ENCODE measurements at places on chromosomes 2 and 18. TPM values are rescaled to one million over a fixed set of nuclear protein-coding genes. Genes with fewer than 3 reads are reported as not detected.

GRCh38 chr18:57084331-57085271 is 62.3 kb upstream of the BOD1L2 start:
- DNase-seq = no peak
- peaks cover 17% of the 10 kb centered on the region for H3K27me3 ChIP-seq
- peak overlapping the region; percentile 43 for H3K4me3 ChIP-seq
- H3K36me3 ChIP-seq = no peaks in the 10 kb centered on the region
- no peak overlapping the region for H3K27ac ChIP-seq

DNA sequence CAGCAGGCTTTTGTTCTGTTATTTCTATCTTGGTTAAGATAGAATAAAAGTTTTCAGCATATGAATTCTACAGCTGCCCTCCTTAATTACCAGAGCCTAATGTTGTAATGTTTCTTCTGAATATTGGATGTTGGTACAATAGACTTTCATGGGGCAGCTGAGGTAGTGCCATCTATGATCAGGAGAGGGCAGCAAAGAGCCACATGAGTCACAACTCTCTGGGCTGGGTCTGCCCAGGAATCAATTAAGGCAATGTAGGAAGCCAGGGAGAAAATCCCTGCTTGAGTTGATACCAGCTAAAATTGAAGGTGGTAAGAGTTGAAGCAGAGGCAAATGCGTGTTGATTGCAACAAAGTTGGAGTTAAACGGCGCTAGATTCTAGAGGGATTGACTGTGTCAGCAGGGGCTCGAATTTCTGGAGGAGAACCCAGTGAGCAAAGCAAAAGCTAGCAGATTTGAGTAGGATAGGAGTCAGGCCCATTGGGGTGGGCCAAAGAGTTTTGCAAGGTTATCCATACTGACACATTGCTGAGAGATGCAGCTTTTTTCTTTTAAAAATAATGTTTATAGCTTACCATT is 10.6 kb upstream of the MC5R start:
- no peaks in the 10 kb centered on the region for H3K4me1 ChIP-seq
- H3K27ac ChIP-seq = no peak overlapping the region
- peaks cover 20% of the 10 kb centered on the region for H3K27me3 ChIP-seq
- peak; percentile 87 for DNase-seq

GRCh38 chr2:238420878-238421694 is 5.6 kb upstream of the ASB1 start:
- H3K27ac ChIP-seq = no peak overlapping the region
- no peak overlapping the region for H3K4me3 ChIP-seq
- H3K4me1 ChIP-seq = peaks cover 4% of the 10 kb centered on the region
- H3K27me3 ChIP-seq = peaks cover 4% of the 10 kb centered on the region

- no peak overlapping the region for H3K4me3 ChIP-seq
- H3K27ac ChIP-seq = peak overlapping the region; percentile 42
- H3K27me3 ChIP-seq = no peaks in the 10 kb centered on the region
- DNase-seq = no peak
- peaks cover 11% of the 10 kb centered on the region for H3K36me3 ChIP-seq
- peaks cover 16% of the 10 kb centered on the region for H3K4me1 ChIP-seq
These were observed 92.6 kb downstream of the ACTR2 start for GRCh38 chr2:65320042-65320725.

DNA sequence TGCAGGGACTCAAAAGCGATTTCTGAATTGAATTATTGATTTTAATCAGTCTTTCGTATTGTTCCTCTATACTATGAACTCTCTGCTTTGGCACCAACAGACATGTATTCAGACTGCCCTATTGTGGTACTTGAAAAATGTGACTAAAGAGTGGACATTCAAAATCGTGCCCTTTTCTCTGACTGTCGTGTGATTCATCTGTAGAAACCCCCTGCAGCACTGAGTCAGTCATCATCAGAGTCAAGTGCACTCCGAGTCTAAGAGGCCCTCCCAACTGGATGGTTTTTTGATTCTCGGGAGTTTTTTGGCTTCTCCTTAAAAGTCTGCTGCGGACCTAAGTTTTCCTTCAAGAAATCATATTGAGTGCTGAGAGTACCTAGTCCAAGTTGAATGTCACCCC is 96.4 kb upstream of the FOSL2 start:
- no peak overlapping the region for H3K27ac ChIP-seq
- peaks cover 14% of the 10 kb centered on the region for H3K4me1 ChIP-seq
- H3K36me3 ChIP-seq = peaks cover 8% of the 10 kb centered on the region

Gene HAAO
- 0.26 TPM for total RNA-seq

DNA sequence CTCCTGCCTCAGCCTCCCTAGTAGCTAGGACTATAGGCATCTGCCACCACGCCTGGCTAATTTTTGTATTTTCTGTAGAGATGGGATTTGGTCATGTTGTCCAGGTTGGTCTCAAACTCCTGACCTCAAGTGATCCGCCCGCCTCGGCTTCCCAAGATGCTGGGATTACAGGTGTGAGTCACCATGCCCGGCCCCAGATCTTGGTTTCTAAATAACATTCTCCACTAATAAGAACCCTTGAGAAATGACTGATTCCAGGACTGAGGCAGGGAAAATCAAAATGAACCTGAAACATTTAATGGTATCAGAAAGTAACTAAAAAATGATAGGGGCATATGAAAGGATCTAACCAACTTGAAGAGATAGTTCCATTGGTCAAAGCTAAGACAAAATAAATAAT is 34.0 kb downstream of the BMPR2 start:
- H3K4me3 ChIP-seq = no peak overlapping the region
- no peak for DNase-seq
- no peaks in the 10 kb centered on the region for H3K36me3 ChIP-seq
- no peaks in the 10 kb centered on the region for H3K4me1 ChIP-seq
- no peak overlapping the region for H3K27ac ChIP-seq

DNA sequence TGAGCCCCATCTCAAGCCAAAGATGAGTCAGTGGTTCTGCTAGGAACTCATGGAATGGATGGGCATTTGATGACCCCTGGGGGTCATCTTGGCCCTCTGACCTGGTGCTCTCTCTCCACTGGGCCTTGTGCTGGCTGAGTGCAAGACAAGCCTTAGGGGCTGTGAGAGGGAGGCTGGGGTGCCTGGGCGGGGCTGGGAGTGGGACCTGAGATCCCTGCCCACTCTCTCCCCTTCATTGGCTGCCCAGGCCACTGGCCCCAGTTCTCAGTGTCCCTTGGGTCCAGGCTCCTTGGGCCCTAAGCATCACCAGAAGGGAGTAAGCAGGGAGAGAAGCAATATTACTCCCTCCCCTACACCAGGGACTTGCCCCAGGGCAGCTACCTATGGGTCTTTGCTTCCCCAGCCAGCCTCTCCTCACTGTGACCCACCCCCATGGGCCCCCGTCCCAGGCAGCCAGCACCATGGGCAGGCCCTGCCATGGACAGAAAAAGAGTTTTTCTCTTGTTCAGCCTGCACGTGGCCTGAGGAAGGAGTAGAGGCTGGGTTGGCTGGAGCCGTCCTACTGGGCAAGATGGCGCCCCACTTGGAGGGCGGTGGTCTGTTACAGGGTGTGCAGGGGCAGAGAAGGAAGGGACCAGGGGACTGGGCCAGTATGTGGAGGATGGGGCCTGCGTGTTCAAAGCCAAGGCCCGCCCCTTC is 33.6 kb downstream of the ATOH8 start:
- no peaks in the 10 kb centered on the region for H3K36me3 ChIP-seq
- no peak for DNase-seq
- H3K4me3 ChIP-seq = no peak overlapping the region
- H3K27ac ChIP-seq = no peak overlapping the region
- peaks cover 12% of the 10 kb centered on the region for H3K27me3 ChIP-seq
- no peaks in the 10 kb centered on the region for H3K4me1 ChIP-seq

- H3K4me1 ChIP-seq = peaks cover 3% of the 10 kb centered on the region
- H3K4me3 ChIP-seq = no peak overlapping the region
- DNase-seq = no peak
- H3K36me3 ChIP-seq = no peaks in the 10 kb centered on the region
These were observed 192.8 kb downstream of the ZFP36L2 start for GRCh38 chr2:43033466-43034241.

DNA sequence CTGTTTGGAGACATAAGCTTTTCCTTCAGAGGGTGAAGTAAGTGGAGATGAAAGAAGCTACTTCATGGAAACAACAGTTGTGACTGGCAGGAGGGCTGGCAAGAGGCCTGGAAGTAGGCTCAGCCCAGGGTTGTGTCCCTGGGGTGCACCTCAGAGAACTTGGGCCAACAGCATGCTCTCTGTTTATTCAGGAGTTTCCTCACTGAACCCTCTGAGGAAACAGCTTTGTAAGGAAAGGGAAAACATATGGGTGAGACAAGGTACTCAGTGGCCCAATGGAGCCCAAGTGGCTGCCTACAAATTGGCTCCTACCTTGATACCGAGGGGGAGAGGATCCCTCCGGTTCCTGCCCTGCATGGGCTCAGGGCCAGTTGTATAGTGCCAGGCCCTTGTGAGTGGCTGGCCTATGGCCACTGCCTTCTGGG is 115.5 kb upstream of the ITGA6 start:
- H3K4me3 ChIP-seq = no peak overlapping the region
- no peaks in the 10 kb centered on the region for H3K4me1 ChIP-seq
- DNase-seq = no peak
- H3K27ac ChIP-seq = no peak overlapping the region
- no peaks in the 10 kb centered on the region for H3K27me3 ChIP-seq

- no peaks in the 10 kb centered on the region for H3K4me1 ChIP-seq
- DNase-seq = no peak
- no peak overlapping the region for H3K27ac ChIP-seq
- H3K36me3 ChIP-seq = no peaks in the 10 kb centered on the region
These were observed 171.1 kb upstream of the UNC80 start for GRCh38 chr2:209600341-209601171.

DNA sequence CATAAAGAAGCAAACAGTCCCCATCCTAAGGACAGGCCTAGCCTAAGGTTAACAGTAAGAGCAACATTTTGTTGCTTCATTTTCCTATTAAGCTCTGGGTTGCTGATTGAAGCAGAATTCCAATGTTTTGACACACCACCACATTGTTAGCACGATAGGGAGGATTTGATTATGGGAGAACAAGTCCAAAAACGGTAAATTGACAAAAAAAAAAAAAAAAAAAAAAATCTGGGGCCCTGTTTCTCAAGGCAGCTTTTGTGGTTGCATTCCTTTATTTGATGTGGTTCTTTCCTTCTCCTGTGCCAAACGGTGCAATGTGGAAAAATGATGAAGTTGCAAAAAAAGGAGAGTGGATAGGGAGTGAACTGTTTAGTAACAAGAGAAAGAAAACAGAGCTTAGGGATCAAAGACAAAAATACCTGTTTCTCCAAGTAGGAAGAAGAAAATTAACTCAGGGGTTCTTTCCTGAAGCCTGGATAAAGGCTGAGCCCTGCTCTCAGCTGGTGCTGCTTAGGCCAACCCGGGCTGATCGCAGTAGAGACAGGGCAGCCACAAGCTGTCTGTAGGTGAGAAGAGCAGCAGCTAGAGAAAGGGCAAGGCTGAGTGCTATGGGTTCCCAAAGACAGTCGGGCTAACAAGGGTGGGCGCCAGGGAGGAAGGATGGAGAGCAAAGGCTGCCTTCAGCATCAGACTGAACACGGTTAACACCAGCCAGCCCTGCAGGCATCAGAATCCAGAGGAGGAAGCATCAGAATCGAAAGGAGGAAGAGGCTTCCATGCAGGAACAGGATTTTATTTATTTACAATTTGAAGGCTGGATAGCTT is 167.8 kb upstream of the FOSL2 start:
- H3K27ac ChIP-seq = no peak overlapping the region
- H3K4me3 ChIP-seq = no peak overlapping the region
- DNase-seq = no peak
- peaks cover 9% of the 10 kb centered on the region for H3K4me1 ChIP-seq

DNA sequence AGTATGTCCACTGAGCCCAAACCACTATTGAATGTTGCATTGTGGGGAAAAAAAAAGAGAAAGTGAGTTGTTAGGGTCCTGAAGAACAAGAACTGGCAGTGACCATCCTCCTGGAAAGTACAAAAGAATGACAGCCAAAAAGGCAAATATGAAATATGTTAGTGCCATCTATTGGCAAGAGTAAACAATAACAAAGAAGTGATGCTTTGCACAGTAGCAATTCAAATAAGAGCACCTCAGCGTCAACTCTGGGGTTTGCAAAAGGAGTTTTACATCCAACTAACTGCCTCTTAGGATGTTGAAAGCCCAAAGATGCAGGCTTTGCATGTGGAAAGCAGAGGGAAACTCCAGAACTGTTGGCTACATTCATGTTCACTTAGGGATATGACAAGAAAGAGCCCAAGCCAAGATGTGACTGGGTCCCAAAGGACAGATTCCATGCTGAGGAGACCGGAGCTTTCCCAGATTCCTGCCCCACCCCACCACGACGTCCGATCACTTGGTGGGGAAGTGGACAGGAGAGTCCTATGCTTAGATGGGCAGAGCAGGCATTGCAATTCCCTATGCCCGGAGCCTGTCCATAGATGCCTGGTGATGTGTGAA is 15.6 kb downstream of the TRABD2A start:
- no peak overlapping the region for H3K4me3 ChIP-seq
- no peaks in the 10 kb centered on the region for H3K27me3 ChIP-seq
- peaks cover 55% of the 10 kb centered on the region for H3K4me1 ChIP-seq
- DNase-seq = peak; percentile 72
